LHCN-M2 (cell line): ENCODE measurements at places on chromosomes 5 and 9. TPM values are rescaled to one million over a fixed set of nuclear protein-coding genes. Genes with fewer than 3 reads are reported as not detected.
A peak's percentile ranks its signal among the peaks of the same experiment; 100 is the strongest.

DNA sequence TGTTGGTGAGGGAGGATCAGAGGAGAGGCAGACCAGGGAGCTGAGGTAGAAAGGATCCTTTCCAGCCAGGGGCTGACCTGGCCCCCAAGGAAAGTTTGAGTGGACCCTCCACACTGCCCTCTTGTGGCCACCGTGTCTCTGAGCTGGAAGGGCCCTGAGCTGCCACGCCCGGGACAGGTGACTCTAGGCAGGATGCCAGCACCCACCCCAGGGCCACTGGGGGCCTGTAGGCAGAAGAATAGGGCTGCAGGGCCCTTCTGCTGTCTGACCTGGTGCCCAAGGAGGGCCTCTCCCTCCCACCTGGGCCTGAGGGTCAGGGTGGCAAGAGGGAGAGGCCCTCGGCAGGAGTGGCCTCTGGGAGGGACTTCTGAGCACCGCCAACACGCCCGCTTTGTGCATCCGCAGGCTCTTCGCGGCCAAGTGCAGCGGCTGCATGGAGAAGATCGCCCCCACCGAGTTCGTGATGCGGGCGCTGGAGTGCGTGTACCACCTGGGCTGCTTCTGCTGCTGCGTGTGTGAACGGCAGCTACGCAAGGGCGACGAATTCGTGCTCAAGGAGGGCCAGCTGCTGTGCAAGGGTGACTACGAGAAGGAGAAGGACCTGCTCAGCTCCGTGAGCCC is 76.8 kb downstream of the LMX1B start:
- DNase-seq, result no peak

Gene DEPDC1B
- total RNA-seq, result 19.7 and 20.9 TPM in 2 replicates

DNA sequence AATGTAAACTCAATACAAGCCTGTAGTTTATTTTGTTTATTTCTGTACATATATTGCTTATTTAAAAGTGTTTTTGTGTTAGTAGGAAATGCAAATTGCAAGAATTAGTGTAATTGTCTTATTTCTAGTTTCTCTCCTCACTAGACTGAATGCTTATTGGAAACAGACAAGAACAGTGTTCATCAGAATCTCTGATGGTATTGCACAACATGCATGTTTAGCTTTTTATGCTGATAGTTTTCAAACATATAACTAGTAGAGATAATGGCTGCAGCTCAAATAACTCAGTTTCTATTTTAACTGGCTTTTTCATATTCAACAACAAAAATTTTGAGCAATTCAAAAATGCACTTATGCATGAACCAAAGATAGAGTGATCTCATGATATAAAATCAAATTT is 68.8 kb upstream of the HTR4 start:
- no peak for DNase-seq

Gene PCDHGC4
- 0.69 and 0.83 TPM in 2 replicates for total RNA-seq

Gene PCDHA11
- 0.11 TPM in 1 of 2 replicates, not detected in the other for total RNA-seq

- peak; percentile 47 for DNase-seq
Measured at GRCh38 chr5:111582993-111583601, 70.8 kb upstream of the STARD4 start.

- peak; percentile 62 for DNase-seq
Measured at GRCh38 chr9:81361296-81361695, 328.1 kb downstream of the TLE1 start.

Gene PCDHA13
- not detected in 2 replicates for total RNA-seq

GRCh38 chr9:100324594-100325200 is 28.0 kb downstream of the TEX10 start:
- DNase-seq, result peak; percentile 45

DNA sequence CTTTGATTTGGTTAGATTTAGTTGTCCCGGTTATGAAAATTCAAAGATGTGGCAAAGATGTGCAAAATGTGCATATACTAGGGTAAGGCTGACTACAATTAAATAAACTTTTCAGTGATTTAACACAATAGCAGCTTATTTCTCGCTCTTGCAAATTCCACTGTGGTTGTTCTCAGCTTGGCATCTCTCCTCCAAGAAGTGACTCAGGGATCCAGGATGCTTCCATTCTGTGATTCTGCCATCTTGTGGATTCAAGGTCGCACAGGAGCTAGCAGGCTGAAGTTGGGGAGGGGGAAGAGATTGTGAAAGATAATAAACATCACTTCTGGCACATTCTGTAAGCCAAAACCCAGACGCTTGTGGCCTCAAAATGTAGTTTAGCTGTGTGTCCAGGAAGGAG is 60.1 kb upstream of the TGFBR1 start:
- no peak for DNase-seq

DNA sequence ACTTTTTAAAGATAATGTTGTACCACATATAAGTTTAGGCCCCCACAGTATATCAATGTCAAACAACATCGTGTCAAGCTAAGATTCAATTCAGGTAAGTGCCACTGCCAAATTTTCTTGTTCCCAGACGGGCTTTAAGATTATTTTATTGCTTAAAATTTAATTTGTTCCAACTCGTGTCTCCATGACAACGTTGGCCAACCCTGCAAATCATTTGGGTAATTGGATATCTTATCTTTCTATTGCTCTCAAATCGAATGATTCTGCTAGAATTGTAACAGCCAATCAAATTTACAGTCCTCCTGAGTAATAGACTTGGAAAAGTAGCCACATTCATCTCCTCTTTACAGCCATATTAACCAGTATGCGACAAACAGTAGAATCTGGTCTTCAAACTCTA is 19.5 kb downstream of the TLE1 start:
- no peak for DNase-seq
